ENCODE measurements at places on chromosomes 3 and 15.

DNA sequence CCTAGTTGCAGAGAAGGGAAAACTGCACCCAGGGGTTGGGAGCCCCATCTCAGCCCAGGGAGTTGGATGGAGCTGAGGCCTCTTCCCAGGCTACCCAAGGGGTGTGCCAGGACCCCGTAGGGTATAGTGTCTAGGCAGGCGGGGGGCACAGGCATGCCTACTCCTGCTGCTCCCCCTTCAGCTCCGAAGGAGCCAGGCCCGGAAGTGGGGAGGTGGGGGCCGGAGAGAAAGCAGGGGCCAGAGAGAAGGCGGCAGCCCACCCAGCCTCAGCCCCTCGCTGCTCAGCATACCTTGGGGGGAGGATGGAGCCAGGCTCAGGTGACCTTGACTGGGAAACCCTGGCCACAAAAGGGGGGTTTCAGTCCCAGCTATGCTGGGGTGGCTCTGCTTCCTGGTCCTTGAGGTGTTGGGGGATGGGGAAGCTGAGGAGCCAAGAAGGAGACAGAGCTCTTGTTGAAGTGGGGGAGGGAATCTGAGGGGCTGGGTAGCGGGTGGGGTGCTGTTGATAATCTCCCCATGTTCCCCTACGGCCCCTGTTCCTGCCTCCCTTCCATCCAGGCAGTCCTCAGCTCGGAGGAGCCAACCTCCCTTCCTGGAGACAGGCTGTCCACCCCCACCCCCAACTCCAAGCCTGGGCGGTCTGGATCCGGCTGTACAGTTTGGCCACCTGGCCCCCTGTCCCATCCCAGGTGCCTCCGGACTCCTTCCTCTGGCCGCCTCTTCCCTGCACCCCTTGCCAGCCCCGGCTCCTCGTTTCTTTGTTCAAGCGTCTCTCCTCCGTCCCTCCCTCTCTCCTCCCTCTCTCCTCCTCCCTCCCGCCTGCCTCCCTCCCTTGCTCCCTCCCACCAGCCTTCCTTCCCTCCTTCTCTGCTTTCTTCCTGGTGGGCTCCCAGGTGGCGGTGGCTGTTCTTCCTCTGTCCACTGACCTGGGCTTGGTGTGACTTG, 1.7 kb downstream of the SEMA3F start:
- DNase-seq: no peak

GRCh38 chr3:184315543-184315867, 1.1 kb downstream of the EIF4G1 start:
- no peak for DNase-seq

DNA sequence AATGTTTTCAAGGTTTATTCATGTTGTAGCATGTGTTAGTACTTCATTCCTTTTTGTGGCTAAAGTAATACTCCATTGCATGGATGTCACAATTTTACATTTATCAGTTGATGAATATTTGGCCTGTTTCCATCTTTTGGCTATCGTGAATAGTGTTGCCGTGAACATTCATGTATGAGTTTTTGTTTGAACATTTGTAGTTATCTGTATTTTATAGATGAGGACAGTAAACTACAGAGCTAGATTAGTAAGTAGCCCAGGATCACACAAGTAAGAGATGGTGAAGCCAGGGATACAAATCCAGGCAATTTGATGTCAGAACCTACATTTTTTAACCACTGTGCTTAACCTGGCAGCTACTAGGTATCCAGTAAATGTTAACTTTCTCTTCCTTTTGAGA, 63.2 kb downstream of the ASTE1 start:
- no peak for DNase-seq

- DNase-seq: no peak
Measured at GRCh38 chr3:79027593-79027992, 740.2 kb downstream of the ROBO1 start.
